ENCODE measurements at places on chromosomes 2 and 18. TPM values are rescaled to one million over a fixed set of nuclear protein-coding genes. Genes with fewer than 3 reads are reported as not detected.

- H3K36me3 ChIP-seq, result no peaks in the 10 kb centered on the region
- no peak overlapping the region for H3K27ac ChIP-seq
- H3K27me3 ChIP-seq, result no peaks in the 10 kb centered on the region
- DNase-seq, result no peak
These were observed 287.3 kb upstream of the NCKAP5 start for GRCh38 chr2:133855526-133855925.

GRCh38 chr18:7661207-7661606 is 94.1 kb downstream of the PTPRM start:
- DNase-seq, result no peak
- H3K27me3 ChIP-seq, result no peaks in the 10 kb centered on the region
- no peak overlapping the region for H3K27ac ChIP-seq
- no peak overlapping the region for H3K4me3 ChIP-seq

- no peaks in the 10 kb centered on the region for H3K4me1 ChIP-seq
- H3K27ac ChIP-seq, result no peak overlapping the region
- no peak overlapping the region for H3K4me3 ChIP-seq
These were observed 42.2 kb downstream of the KANSL1L start for GRCh38 chr2:210128961-210129360.

The ZC3H8 gene
- total RNA-seq, result 4.4 TPM

All from Panc1 (cell line).